Astrocyte (in vitro differentiated cells and primary cell): ENCODE measurements at places on chromosomes 7 and 10. TPM values are rescaled to one million over a fixed set of nuclear protein-coding genes. Genes with fewer than 3 reads are reported as not detected.

The LIPF gene
- total RNA-seq = not detected in 2 replicates

The MKX gene
- 3.5 and 3.9 TPM in 2 replicates for total RNA-seq

The MDH2 gene
- total RNA-seq = 193 and 202 TPM in 2 replicates

- peaks cover 15% of the 10 kb centered on the region for H3K4me1 ChIP-seq
- DNase-seq = no peak
Observed at GRCh38 chr7:127755521-127755920, 103.5 kb downstream of the SND1 start.

DNA sequence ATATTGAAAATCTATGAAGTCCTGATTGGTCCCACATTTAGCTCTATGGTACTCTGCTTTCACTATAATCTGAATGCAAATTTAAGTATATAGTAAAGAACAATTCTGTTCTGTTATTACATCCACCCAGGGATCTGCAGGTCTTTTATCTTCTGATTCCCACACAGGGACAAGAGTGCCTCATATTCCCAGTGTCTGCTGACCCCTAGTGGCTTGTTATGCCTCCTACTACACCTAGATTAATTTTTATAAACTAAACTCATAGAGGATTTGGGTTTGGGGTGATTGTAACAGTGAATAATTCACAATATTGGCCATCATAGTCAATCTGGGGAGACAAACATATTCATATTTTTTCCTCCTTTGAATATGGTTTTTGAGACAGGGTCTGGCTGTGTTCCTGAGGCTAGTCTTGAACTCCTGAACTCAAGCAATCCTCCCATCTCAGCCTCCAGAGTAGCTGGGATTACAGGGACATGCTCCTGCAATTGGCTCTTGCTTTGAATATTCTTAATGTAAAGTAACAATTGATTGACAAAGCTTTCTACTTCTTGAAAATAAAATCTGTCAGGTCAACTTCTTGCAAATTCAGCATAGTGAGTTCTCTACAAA, 282.1 kb downstream of the KCND2 start:
- H3K27me3 ChIP-seq = peaks cover 2% of the 10 kb centered on the region
- DNase-seq = peak; percentile 29
- no peaks in the 10 kb centered on the region for H3K4me1 ChIP-seq

DNA sequence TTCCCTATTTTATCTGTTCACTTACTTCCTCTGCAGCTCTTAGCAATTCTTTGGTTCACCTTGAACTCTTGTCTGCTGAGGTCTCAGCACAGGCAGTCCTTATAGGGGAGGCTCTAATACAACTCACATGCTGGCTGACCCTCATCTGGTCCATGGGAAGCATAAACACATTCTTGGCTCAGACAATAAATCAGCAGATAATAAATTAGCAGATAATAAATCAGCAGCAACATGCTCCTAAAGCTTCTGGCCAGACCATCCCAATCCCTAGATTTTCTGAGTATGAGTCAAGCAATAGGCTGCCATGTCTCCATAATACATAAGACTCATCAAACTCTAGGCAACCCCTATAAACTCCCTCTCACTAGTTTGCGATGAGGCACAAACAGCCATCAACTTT, 208.6 kb upstream of the STEAP4 start:
- DNase-seq = no peak
- H3K4me3 ChIP-seq = no peak overlapping the region
- no peaks in the 10 kb centered on the region for H3K36me3 ChIP-seq
- H3K4me1 ChIP-seq = no peaks in the 10 kb centered on the region
- no peak overlapping the region for H3K27ac ChIP-seq
- H3K27me3 ChIP-seq = no peaks in the 10 kb centered on the region

DNA sequence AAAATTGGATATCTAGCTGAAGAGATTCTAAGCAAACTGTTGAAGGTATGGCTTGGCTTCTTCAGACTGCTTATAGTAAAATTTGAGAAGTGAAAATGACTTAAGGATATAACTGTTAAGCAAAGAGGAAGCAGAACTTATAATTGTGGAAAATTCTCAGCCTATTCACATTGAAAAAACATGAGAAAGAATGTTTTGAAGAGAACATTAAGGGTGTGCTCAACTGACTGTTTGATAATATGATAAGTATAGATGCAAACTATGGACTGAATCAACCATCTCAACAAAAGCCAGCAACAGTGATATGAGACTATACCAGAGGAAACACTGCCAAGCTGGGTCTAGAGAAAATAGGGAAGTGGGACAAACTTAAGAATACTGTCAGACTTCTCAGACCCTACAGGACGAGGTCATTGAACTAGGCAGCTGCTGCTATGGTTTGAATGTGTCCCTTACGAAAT, 133.1 kb upstream of the PPP1R3A start:
- H3K36me3 ChIP-seq = no peaks in the 10 kb centered on the region
- no peaks in the 10 kb centered on the region for H3K4me1 ChIP-seq
- H3K4me3 ChIP-seq = no peak overlapping the region
- H3K27me3 ChIP-seq = no peaks in the 10 kb centered on the region
- no peak for DNase-seq
- no peak overlapping the region for H3K27ac ChIP-seq

- H3K36me3 ChIP-seq = peaks cover 5% of the 10 kb centered on the region
- H3K27me3 ChIP-seq = no peaks in the 10 kb centered on the region
- DNase-seq = peak; percentile 76
- peak within 1 kb of the TSS; percentile 84 for H3K4me3 ChIP-seq
- H3K4me1 ChIP-seq = peaks cover 8% of the 10 kb centered on the region
Observed at GRCh38 chr7:1503816-1504775, at the start of gene INTS1. Gene INTS1, minus strand, starts transcription at chr7:1504389. Its CDS starts 429 bp downstream, at chr7:1503960.

- no peak for DNase-seq
- peaks cover 53% of the 10 kb centered on the region for H3K27me3 ChIP-seq
- H3K27ac ChIP-seq = no peak overlapping the region
- H3K36me3 ChIP-seq = no peaks in the 10 kb centered on the region
- peak overlapping the region; percentile 52 for H3K4me3 ChIP-seq
Observed at GRCh38 chr10:103277713-103278536, 987 bp downstream of the INA start.

DNA sequence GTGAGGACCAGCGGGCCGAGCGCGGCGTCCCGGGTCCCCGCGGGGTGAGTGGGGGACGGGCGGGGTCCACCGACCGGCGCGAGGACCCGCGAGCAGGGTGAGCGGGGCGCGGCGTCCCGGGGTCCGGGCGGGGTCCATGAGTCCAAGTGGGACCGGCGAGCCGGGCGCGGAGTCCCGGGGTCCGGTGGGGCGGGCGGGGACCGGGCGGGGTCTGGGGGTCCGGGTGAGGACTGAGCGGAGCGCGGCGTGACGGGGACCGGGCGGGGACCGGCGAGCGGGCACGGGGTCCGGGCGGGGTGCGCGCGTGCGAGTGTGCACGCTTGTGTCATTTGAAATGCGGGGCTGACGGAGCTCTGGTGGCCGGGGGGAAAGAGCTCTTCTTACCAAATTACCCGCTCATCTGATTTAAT, 765 bp downstream of the CELF2 start:
- peaks cover 8% of the 10 kb centered on the region for H3K4me1 ChIP-seq
- no peaks in the 10 kb centered on the region for H3K36me3 ChIP-seq
- H3K27me3 ChIP-seq = peaks cover 17% of the 10 kb centered on the region
- H3K27ac ChIP-seq = no peak overlapping the region

DNA sequence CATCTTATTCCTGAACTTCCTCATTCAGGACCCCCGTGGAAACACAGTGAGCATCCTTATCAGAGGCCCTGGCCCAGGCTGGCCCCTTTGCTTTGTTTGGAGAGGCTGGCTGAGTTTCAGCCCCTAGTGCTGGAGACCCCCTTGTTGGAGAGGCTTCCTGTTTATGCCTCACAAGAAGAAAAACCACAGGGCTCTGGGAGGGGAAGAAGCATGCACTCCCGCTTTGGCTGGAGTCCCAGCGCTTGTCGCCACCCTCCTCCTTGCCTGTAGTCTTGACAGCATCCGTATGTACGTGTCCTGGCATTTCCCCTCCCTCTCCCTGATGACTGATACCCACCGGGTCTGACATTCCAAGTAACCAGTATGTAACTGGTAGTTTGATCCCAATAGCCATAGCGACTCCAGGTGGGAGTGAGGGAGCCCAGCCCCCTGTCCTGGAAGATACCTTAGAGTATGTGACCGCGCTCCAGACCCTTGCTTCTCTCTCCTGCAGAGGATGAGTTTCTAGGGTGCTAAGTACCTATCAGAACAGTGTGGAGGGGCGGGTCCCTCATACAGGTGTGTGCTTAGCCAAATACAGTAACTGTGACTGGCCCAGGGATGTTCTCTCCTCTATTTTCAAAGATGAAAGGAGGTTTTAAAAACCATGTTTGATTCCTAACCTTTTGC, 6.9 kb upstream of the ATP6V0E2 start:
- no peak overlapping the region for H3K27ac ChIP-seq
- H3K4me3 ChIP-seq = no peak overlapping the region
- DNase-seq = peak; percentile 52
- no peaks in the 10 kb centered on the region for H3K36me3 ChIP-seq
- no peaks in the 10 kb centered on the region for H3K27me3 ChIP-seq
- no peaks in the 10 kb centered on the region for H3K4me1 ChIP-seq

GRCh38 chr10:13296476-13296875, 3.4 kb downstream of the PHYH start:
- no peak overlapping the region for H3K4me3 ChIP-seq
- H3K27ac ChIP-seq = no peak overlapping the region
- no peaks in the 10 kb centered on the region for H3K4me1 ChIP-seq
- no peak for DNase-seq
- no peaks in the 10 kb centered on the region for H3K27me3 ChIP-seq
- no peaks in the 10 kb centered on the region for H3K36me3 ChIP-seq

GRCh38 chr10:75959209-75959608, 527.8 kb downstream of the LRMDA start:
- H3K27ac ChIP-seq = no peak overlapping the region
- H3K27me3 ChIP-seq = peaks cover 2% of the 10 kb centered on the region
- H3K4me3 ChIP-seq = no peak overlapping the region
- H3K36me3 ChIP-seq = no peaks in the 10 kb centered on the region
- peak; percentile 93 for DNase-seq

- no peak overlapping the region for H3K4me3 ChIP-seq
- H3K36me3 ChIP-seq = no peaks in the 10 kb centered on the region
- no peak overlapping the region for H3K27ac ChIP-seq
- H3K4me1 ChIP-seq = no peaks in the 10 kb centered on the region
- DNase-seq = no peak
Observed at GRCh38 chr7:35758421-35758820, 42.4 kb upstream of the SEPTIN7 start.
